ENCODE measurements at places on chromosomes 7 and 10.

DNA sequence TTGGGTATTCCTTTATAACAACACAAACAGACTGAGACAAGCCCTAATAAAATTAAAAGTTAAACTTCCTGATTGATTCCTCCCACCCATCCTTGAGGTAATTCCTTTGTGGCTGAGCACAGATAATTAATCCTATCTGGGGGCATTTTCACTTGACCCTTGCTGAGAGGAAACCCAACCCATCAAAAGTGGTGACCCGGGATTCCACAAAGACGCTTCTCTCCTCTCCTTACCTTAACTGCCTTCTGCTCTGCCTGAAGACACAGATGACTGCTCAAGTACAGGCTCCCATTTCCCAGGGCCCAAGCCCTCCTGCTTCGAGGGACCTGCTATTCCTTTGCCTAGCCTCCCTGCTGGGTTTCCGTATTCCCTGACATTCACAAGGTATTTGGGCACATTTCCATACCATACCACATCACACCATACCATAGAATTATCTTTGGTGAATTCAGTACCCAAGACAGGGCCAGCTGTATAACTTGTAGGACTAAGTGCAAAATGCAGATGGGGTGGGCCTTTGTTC is 9.8 kb upstream of the MAPK8 start:
- no peak overlapping the region for H3K4me3 ChIP-seq
- no peaks in the 10 kb centered on the region for H3K4me1 ChIP-seq
- H3K27me3 ChIP-seq = no peaks in the 10 kb centered on the region
- H3K27ac ChIP-seq = no peak overlapping the region
- no peaks in the 10 kb centered on the region for H3K36me3 ChIP-seq

- H3K4me1 ChIP-seq = no peaks in the 10 kb centered on the region
- peaks cover 6% of the 10 kb centered on the region for H3K27me3 ChIP-seq
- H3K27ac ChIP-seq = no peak overlapping the region
- ATAC-seq = no peak
- no peak overlapping the region for H3K4me3 ChIP-seq
Measured at GRCh38 chr10:111459967-111460366, 383.1 kb downstream of the ADRA2A start.

GRCh38 chr7:117148971-117149370 is 173.9 kb downstream of the WNT2 start:
- H3K4me3 ChIP-seq = no peak overlapping the region
- H3K27me3 ChIP-seq = no peaks in the 10 kb centered on the region
- ATAC-seq = no peak
- no peak overlapping the region for H3K27ac ChIP-seq
- no peaks in the 10 kb centered on the region for H3K4me1 ChIP-seq
- H3K36me3 ChIP-seq = no peaks in the 10 kb centered on the region

- peaks cover 17% of the 10 kb centered on the region for H3K4me1 ChIP-seq
- no peak overlapping the region for H3K4me3 ChIP-seq
- H3K27me3 ChIP-seq = peaks cover 98% of the 10 kb centered on the region
- H3K27ac ChIP-seq = no peak overlapping the region
Measured at GRCh38 chr7:101299511-101300464, 21.8 kb downstream of the IFT22 start.

- H3K27ac ChIP-seq = no peak overlapping the region
- peaks cover 13% of the 10 kb centered on the region for H3K27me3 ChIP-seq
- H3K36me3 ChIP-seq = no peaks in the 10 kb centered on the region
- H3K4me1 ChIP-seq = peaks cover 10% of the 10 kb centered on the region
Measured at GRCh38 chr7:41938371-41938770, 235.5 kb upstream of the INHBA start.
